Muscle of back (tissue), 13 donors: ENCODE measurements at places on chromosomes 16 and 17. TPM values are rescaled to one million over a fixed set of nuclear protein-coding genes. Genes with fewer than 3 reads are reported as not detected.

GRCh38 chr17:54864636-54865356 is 35.9 kb upstream of the TOM1L1 start:
- DNase-seq: peak; percentile 3

Gene DLX4
- not detected for polyA plus RNA-seq

Gene UTS2R
- 9.3 TPM for polyA plus RNA-seq

- DNase-seq: no peak
Observed at GRCh38 chr17:80774146-80774545, 217.5 kb upstream of the CHMP6 start.

DNA sequence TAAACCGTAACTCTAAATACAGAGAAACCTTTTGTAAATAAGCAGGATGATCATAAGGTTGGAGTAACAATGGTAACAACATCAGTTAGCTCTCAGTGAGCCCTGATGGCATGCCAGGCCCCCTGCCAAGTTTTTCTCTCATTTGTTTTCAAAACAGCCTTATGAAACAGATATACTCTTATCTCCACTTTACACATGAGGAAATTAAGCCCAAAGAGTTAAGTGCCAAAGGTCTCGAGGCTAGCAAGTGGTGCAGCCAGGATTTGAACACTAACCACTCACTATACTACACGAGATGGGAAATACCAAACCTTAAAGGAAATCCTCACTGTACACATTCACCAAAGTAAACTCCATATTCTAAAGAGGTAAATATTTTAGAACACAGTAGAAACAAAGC is 15.0 kb downstream of the USP31 start:
- peak; percentile 29 for DNase-seq

Gene SLX1A
- polyA plus RNA-seq: 22.9 TPM

GRCh38 chr17:20066253-20066652 is 57.1 kb downstream of the SPECC1 start:
- peak; percentile 84 for DNase-seq

DNA sequence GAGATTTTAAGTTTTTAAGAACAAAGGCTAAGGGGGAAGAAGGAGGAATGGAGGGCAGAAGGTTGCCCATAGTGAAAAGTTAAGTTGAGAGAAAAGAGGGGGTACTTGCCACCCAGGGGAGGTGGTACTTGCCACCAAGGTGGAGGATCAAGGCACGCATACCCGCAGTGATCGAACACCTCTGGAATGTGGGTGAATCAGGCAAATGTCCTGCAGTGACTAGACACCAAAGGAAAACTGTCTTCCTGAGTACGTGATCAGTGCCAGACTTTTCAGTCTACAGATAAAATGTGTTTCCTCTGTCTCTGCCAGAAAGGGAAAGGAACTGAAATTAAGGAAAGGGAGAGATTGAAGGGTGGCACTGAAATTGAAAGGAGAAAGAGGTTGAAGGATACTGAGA is 2285.3 kb downstream of the TP53TG3F start:
- no peak for DNase-seq

DNA sequence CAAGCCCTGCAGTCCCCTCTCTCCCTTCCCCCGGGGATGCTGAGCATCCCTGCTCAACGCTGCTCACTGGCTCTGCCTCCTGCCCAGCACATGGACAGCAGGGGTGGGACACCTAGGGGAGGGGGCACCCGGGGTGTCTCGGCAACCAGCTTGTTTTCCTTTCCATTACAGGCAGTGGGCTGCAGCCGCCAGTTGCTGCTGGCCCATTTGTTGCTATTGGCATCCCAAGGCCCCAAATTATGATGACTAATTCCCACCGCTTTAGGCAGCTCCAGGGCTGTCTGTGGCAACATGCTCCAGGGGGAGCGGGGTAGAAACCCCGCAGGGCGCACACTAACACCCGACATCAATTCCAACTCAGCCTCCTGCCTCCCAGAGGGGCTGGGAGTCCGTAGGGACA is 4.9 kb downstream of the SDK2 start:
- DNase-seq: no peak

DNA sequence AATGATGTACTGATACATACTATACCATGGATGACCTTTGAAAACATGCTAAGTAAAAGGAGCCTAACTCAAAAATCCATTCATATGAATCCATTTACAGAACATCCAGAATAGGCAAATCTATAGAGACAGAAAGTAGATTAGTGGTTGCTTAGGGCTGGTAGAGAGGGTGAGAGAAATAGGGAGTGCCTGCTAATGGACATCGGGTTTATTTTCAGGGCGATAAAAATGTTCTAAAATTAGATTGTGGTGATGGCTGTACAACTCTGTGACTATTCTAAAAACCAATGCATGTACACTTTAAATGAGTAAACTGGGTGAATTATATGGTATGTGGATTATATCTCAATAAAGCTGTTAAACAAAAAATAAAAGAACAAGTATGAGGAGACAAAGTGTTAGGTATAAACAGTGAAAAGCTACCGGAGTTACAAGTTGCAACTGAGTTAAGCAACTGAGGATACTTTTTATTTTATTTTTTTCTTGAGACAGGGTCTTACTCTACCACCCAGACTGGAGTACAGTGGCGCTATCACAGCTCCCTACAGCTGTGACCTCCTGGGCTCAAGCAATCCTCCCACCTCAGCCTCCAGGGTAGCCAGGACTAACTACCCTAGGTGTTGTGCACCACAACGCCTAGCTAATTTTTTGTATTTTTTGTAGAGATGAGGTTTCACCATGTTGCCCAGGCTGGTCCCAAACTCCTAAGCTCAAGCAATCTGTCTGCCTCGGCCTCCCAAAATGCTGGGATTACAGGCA is 75.5 kb upstream of the CORO6 start:
- DNase-seq: no peak

DNA sequence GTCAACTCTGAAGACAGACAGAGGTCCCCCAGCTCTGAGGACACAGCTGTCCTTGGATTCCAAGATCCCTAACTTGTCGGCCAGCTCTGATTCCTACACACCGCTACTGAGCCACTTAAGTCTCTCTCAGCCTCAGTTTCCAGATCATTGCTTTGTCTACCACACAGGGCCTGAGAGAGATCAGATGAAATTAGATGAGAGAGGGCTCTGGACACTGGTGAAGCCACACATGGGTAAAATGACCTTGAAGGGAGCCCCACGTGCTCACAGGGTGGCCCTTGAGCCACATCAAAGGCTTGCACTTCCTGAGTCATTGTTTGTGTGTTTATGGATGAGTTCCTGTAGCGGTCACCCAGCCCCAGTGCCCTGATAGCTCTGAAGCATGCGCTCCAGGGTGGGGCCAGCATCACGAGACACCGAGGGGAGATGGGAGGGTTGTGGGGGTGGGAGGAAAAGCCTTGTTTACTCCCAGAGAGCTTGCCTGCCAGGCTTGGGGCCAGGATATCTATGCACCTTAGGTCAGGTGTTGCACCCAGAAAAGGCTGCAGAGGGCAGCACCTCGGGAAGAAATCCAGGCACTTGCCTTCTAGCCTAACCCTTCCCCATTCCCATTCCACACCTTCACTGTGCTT is 32.7 kb upstream of the SLC6A2 start:
- DNase-seq: no peak

GRCh38 chr17:4433515-4434031 is at the start of gene SPNS3:
TSS of gene SPNS3 (plus strand) at chr17:4433940. CDS start at chr17:4433968, 28 bp downstream.
- DNase-seq: no peak

DNA sequence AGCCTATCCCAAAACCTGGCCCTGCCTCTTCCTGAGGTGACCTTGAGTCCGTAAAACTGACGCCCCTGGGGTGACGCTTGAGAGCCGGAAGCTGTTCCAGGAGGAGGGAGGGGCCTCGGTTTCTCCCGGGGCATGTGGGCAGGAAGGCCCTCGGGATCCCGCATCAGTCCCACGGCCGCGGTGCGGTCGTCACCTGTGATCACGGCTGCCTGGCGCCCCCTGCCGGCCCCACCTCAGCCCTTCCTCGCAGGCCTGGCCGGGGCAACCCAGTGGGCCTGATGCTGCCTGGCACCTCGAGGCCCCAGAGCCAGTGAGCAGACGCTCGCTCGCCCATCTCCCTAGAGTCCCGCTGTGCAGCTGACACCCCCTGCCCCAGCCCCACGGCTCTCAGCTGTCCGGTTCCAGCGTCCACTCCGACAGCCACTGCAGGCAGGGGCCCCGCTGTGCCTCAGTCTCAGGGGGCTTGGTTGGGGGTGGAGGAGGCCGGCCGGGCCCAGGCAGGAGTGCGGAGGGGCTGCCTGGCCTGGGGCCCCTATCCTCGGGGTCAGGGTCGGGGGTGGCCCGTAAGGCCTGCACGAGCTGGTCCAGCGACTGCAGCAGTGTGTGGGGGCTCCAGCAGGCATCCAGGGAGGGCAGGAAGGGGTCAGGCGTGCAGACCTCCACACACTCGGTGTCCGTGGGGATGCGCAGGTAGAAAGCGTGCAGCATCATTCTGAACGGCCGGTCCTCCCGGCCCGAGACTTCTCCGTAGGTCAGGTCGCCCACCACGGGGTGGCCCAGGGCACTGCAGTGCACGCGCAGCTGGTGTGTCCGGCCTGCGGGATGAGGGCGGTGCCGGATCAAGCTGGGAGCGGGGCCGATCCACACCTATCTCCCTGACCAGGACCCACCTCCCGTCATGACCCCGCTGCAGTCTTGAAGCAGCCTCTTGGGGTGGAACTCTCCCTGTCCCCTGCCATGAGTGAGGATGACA is 2.3 kb downstream of the RPUSD1 start:
- peak; percentile 30 for DNase-seq

DNA sequence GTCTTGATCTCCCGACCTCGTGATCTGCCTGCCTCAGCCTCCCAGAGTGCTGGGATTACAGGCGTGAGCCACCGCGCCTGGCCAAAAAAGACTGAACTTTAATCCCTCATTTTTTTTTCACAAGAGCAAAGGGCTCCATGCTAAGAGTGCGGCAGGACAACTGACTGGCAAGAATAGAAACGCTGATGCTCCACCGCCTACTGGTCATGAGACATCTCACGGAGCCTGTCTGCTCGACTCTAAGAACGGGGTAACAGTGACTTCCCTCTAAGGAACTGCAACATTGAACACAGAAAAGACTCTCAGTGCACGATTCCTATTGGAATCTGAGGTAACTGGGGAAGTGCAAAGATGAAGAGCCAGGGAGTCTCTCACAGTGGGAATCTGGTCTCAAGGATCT is 23.9 kb downstream of the HIGD1B start:
- DNase-seq: no peak

GRCh38 chr17:62206550-62206949 is 141.5 kb upstream of the MED13 start:
- DNase-seq: no peak

GRCh38 chr17:49315551-49316257 is 46.3 kb downstream of the ZNF652 start:
- peak; percentile 77 for DNase-seq

Gene KLHL10
- not detected for polyA plus RNA-seq

- DNase-seq: peak; percentile 22
Observed at GRCh38 chr16:55146966-55147365, 177.0 kb upstream of the IRX6 start.

DNA sequence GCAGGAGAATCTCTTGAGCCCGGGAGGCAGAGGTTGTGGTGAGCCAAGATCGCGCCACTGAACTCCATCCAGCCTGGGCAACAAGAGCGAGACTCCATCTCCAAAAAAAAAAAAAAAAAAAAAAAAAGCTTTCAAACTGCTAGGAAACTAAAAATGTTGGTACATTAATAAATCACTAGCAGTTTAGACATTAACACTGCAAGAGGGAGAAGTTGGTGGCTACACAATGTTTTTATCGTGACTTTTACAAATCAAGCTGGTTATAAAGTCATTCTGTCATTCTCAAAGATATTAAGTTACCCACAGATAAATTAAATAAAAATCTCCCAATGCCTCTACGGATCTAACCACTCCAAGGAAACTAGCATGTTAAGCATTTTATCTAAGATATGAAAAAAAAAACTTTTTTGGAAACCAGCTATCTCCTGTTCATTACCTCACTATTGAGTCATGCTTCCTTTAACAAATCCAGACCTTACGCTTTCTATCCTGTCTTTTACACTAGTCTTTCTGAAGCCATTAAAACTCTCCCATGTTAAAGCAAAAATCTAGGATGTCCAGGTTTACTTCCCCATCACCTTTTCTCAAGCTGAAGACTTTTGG is 85.9 kb upstream of the SMURF2 start:
- DNase-seq: no peak
